ENCODE measurements at places on chromosomes 6 and 20.
A peak's percentile ranks its signal among the peaks of the same experiment; 100 is the strongest.

GRCh38 chr20:42155586-42155985, 537.4 kb upstream of the CHD6 start:
- no peak for DNase-seq

GRCh38 chr6:101417900-101418299, 24.4 kb downstream of the GRIK2 start:
- no peak for DNase-seq

- DNase-seq: no peak
These were observed 30.6 kb downstream of the SHLD1 start for GRCh38 chr20:5780846-5781217.

DNA sequence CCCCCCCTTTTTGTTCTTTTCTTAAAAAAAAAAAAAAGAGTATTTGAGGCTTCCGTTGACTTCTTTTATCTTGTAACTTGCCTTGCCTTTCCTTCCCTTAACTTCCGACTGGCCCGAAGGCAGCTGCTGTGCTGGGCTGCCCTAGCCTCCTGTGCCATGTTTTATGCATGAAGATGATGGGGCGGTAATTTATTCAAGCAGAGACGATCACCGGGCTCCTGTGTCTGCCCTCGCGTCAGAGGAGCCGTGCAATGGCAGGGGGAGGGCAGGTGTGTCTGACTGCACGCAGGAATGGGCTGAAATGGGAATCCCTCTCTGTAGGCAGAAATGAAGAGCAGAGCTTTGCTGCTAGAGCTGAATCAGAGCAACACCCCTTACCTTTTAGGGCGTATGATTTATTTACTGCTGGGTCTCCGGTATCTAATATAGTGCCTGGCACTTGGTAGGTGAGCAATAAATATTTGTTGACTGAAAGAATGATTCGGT, 106.3 kb upstream of the RIPOR2 start:
- no peak for DNase-seq

DNA sequence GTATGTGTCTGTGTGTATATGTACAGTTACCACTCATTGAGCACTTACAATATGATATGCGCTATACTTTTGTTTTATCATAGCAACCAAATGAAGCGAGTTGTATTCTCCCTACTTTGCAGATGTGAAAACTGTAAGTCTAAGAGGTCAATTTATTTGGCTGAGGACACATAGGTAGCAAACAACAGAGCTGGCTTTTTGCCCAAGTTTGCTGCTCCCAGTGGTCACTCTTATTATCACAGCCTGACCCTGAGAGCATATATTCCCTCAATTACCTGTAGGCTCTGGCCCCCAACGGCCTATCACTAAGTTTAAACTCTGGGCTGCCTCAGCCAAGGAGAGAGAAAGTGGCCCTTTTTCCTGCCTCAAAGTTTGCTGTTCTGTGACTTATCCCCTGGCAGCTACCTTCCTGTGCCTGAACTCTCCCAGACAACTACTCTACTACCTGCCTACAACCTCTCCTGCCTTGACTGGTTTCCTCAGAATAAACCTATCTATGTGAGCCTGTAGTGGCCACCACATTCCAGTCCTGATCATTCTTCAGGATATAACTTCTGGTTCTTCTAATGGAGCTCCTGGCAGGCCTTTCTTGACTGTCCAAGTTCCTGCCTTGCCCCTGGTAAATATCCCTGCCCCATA, 221.8 kb downstream of the FRK start:
- DNase-seq: peak; percentile 69

GRCh38 chr20:21548390-21549035, 34.6 kb upstream of the NKX2-2 start:
- no peak for DNase-seq

DNA sequence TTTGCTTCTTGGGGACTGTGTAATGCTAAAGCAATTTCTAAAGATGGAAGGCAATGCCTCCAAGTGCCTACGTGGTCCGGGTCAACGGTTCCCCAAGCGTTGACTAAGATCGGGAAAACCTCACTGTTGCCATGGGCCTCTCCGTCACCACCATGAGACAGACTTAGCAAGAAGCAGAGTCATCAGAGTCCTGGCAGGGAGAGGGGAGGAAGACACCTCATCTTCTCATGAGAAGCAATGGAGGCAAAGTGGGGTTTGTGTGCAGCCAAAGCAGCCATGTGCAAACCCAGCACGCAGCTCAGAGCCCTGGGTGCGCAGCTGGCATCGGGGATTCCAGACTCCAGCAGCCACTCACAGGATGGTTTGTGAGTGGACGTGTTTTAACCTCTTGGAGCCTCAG, 111.4 kb downstream of the SYNDIG1 start:
- DNase-seq: no peak

GRCh38 chr6:133553652-133554051, 312.5 kb downstream of the EYA4 start:
- peak; percentile 64 for DNase-seq

DNA sequence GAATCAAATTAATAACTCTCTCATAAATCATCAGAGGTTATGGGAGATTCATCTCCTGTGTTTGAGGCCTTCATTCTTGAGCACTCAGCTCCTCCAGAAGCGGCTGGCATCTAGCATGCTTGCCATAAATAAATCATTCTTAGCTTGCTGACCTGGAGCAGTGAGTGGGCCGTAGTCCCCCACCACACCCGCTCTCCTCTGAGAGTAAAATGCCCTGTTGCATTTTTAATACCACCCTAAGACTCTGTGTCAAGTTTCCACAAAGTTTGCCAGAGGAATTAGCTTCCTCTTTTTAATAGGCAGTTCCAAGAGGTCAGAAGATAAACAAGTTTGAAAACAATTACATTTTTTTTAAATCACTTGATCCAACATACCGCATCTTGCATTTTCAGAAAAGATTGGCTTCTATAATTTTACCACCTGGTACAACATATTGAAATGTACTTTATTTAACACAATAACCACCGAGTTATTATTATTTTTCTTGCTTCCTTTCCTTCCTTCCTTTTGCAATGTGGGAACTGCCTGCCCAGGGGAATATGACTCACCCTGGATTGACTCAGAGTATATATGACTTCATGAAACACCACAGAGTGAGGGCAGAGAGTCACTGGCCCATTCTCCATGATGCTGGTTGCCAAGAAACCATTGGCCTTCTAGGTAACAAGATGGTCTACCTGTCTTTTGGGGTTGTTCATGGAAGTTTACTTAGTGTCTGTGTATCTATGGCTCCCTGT, 29.4 kb upstream of the CLIC5 start:
- peak; percentile 13 for DNase-seq

DNA sequence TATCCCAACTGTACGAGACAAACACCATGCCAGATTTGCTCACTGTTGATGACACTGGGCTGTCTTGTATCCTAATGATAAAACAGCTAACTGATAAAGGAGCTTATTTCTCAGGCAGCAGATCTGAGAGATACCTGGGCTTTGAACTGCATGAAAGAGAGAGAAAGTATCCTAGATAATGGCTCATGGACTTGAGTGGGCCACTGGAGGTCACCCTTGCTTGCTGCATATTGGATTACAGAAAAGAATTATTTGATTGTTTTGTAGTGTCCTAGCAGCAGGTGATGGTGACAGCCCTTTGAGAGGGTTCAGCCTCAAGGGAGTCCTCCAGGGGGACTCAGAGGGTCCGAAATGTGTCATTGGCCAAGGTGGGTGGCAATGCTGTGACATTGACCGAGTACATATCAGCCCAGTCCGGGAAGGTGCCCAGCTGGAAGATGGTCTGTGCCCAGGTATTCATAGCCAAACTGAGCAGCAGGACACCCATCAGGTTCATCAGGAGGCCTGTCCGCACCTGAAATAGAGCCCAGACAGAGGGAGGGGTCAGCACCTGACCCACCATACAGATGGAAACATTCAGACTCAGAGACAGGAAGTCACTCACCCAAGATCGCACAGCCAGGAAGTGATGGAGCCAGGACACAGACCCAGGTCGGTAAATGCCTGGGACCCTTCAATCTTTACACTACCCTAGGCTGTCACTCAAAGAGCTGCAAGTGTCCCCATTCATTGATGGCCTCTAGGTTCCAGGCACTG, 9.4 kb upstream of the OCSTAMP start:
- DNase-seq: no peak

DNA sequence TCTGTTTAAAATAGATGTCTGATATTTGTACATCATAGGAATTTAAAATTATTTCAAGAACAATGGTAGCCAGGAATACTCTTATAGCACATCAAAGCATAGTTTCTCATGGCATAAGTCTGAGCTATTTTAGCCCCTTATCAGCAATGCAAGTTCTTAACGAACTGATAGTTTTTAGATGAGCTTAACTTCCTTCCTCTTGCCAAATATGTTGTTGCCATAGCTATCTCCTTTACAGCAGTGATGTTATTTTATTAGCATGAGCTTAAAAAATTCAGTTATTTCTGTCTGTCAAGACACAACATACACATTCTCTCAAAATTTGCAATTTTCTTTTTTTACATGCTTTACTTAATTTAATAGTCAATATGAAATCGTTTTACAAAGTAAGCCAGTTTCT, 867.2 kb downstream of the PHF3 start:
- no peak for DNase-seq

DNA sequence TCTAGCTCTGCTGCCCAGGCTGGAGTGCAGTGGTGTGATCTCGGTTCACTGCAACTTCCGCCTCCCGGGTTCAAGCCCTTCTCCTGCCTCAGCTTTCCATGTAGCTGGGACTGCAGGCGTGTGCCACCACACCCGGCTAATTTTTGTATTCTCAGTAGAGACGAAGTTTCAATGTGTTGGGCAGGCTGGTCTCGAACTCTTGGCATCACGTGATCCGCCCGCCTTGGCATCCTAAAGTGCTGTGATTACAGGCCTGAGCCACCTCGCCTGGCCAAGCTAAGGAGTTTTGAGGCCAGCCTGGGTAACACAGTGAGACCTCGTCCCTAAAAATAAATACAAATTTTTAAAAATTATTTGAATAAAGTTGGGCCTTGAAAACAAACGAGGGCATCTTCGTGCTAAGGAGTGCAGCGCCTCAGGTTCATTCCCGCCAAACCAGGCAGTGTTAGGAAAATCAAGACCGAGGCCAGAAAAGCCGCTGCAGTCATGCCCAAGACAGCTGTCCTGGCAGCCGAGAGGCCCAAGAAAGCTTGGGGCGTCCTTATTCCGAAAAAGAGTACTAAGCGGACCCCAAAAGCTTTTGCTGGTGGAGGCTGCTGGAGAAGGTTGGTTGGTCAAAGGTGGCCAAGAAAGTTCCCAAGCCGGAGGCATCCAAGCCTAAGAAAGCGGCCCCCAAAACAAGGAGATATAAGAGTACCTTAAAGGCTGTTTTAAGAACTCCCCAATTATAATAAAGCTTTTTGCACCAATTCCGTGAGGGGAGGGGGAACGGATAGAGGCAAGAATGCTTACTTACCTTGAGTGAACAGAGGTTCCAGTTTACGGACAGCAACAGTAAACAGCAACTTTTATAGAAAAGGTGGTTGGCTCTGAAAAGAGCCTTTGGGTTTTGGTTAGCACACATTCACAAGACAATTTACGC, 109.0 kb downstream of the HFE start:
- no peak for DNase-seq

DNA sequence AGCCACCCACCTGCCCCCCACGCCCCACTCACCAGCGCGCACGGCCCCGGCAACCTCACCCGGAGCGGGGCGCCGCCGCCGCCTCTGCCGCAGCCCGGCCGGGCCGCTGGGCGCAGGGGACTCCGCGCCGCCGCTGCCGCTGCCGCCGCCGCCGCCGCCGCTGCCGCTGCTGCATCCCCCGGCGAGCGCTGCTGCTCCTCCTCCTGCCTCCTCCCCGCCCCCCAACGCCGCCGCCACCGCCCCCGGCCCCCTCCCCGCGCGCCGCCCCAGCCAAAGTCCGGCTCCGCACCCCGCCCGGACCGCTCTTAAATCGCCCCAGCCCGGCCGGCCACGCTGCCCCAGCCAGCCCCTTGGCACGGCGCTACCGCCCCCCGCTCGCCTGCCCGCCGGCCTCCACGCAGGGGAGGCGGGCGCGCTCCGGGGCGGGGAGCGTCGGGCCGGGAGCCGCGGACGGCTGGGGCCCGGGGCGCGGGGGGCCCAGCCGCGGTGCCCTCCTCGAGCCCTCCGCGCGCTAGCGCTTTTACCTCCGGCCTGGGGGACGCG, at the start of gene SULF2:
TSS of gene SULF2 (minus strand) at position 171 of the 543 bp plus-strand sequence. CDS start 28,118 bp downstream, outside the sequence.
- DNase-seq: peak; percentile 35

- no peak for DNase-seq
These were observed 2.0 kb downstream of the GLP1R start for GRCh38 chr6:39050453-39051112.

DNA sequence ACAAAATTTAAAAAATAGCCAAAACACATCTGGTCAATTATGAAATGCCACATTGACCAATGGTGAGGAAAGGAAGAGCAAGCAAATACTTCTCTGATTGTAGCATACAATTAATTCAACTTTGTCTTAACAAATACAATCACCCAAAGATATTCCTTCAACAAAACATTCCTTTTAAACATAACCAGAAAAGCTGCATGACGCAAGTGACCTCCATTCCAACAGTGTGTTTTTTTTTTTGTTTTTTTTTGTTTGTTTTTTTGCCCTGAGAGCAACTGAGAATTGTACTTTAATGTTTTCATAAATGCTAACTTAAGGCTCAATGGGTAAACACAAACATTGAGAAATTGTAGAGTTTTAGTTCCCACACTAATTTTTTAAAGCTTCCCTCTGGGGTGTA, 184.4 kb downstream of the PTPRK start:
- no peak for DNase-seq

- DNase-seq: no peak
These were observed 38.1 kb upstream of the GCLC start for GRCh38 chr6:53582963-53583362.

DNA sequence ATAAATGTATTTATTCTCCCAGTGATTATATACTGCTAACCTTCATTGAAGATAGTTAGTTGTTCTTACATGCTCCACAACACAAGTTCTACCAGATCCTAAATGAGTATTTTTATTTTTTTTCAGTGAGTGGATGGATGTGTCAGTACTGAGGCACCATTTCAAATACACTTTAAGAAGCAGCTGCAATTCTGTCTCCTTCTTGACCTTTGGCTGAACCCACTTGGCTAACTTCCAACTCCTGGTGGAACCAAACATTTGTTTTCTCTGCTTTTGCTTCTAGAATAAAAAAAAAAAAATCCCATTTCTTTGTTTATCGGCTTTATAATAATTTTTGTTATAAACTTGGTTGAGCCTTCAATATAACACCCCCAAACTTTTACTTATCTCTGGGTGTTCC, 458.3 kb upstream of the MAP3K7 start:
- no peak for DNase-seq

DNA sequence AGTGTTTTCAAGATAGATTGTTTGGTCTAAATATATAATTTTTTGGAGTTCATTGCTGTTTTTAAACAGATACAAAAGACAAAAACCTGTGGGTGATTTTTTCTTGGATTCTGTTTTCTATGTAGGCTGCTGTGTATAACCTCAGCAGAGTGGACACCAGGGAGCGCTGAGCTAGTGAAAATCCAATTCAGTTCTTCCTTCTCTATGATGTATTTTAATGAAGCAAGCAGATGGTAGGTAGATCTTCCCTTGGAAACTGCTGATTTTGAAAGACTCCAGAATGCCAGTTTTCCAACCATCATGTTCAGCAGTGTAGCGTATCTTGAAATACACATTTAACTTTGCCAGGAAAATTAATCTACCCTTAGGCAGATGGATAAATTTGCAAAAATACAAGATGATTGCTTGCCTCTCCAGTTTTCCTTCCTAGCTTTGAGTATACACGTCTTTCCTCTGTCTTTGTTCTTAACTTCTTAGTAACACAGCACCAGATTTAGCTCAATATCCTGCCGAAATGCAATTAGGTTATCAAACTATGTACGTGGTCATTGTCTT, 178.0 kb downstream of the PHF3 start:
- no peak for DNase-seq

GRCh38 chr6:56593801-56594318, 48.8 kb downstream of the DST start:
- no peak for DNase-seq

- no peak for DNase-seq
These were observed 849.5 kb downstream of the MAFB start for GRCh38 chr20:39839399-39840119.
